Fibroblast of skin of right biceps (primary cell): ENCODE measurements at places on chromosomes 6 and 20.

GRCh38 chr20:54340206-54340605 lies 132.3 kb downstream of the PFDN4 start:
- DNase-seq, result no peak

- no peak for DNase-seq
Observed at GRCh38 chr6:136563386-136564152, 13.3 kb upstream of the MAP7 start.

- peak; percentile 48 for DNase-seq
Observed at GRCh38 chr20:16063881-16064280, 509.4 kb downstream of the KIF16B start.

GRCh38 chr6:119858901-119859300 lies 509.3 kb upstream of the MAN1A1 start:
- peak; percentile 19 for DNase-seq

- no peak for DNase-seq
Observed at GRCh38 chr6:128892079-128892478, 9.1 kb downstream of the LAMA2 start.

- DNase-seq, result no peak
Observed at GRCh38 chr6:28757429-28758045, 166.2 kb downstream of the TRIM27 start.

GRCh38 chr6:137827411-137827940 lies 39.6 kb upstream of the TNFAIP3 start:
- DNase-seq, result peak; percentile 34

DNA sequence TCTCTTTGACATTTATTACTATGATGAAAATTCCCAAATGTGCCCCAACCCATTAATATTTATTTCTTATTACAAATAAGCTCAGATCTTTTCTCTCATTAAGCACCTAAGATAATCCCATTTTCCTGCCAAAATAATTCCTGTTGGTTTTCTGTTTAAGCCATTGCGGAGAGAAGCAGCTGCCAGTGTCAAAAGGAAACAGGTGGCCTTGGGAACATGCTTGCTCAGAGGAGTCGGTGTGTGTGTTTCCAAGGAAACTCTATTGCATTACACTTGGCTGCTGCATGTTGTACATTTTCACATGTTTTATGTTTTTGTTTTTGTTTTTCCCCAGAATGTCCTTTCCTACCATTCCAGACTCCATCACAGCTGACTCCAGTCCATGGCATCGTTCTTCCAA lies 56.4 kb downstream of the CD24 start:
- no peak for DNase-seq

DNA sequence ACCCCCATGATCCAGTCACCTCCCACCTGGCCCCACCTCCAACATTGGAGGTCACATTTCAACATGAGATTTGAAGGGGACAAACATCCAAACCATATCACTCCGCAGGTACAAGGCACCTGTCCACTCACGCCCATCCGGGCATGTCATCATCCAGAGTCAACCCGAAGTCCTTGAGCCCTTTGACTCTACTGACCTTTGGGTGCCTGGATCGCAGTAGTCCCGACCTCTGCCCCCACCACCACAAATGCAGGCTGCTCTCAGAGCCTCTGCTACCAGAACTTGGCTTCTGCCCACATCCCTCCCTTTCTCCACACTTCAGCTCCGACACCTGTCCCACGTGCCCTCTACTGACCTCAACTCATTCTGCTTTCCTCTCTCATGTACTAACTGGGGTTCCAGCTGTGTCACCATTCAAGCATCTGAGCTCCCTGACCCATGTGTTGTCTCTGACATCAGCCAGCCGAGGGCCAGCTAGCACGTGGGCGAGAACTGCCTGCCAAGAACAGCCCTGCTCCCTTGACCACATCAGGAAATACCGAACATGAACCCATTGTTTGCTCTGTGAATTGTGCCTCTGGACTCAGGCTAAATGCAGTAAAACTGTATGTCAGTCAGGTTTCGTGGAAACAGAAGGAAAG lies 498.3 kb upstream of the SULF2 start:
- peak; percentile 82 for DNase-seq

GRCh38 chr6:123518441-123519188 lies 118.1 kb downstream of the TRDN start:
- DNase-seq, result no peak

- peak; percentile 20 for DNase-seq
Observed at GRCh38 chr6:13156381-13156780, 172.0 kb downstream of the TBC1D7 start.

GRCh38 chr6:116529466-116530290 lies 15.8 kb downstream of the TRAPPC3L start:
- DNase-seq, result no peak

DNA sequence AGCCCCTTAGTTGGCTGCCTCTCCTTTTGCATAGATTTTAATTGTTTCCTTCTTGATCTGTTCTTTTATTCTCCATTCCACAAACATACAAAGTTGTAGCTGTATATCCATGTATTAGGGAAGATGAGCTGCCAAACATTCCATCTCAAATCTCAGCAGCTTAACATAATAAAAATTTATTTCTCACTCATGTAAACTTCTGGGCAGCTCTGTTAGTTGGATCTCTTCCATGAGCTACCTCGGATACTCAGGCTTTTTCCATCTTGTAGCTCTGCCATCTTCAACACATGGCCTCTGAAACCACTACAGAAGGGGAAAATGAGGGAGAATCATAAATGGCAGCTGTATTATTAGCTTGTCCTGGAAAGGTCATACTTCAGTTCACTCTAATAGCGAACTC lies 149.4 kb upstream of the BMP2 start:
- no peak for DNase-seq

- peak; percentile 45 for DNase-seq
Observed at GRCh38 chr6:74611220-74611619, 594.6 kb downstream of the COL12A1 start.

DNA sequence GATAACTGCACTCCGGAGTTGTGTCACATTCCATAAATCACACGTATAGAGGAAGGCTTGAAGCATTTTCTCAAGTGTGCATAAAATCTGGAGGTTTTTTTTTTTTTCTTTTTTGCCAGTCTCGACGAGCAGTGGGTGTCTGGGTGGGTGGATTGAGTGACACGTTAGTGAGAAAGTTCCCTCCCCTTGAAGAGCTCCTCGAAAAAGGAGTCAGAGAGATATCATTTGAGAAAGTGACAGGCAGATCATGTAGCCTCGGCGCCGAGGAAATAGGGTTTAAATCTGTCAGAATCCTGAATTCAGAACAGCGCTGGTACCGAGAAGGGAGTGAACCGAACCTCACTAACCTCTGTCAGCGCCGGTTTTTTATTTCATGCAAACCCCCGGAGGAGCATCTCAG lies 269.5 kb upstream of the ARID1B start:
- no peak for DNase-seq

- DNase-seq, result no peak
Observed at GRCh38 chr6:119326291-119327005, 23.1 kb downstream of the MAN1A1 start.

DNA sequence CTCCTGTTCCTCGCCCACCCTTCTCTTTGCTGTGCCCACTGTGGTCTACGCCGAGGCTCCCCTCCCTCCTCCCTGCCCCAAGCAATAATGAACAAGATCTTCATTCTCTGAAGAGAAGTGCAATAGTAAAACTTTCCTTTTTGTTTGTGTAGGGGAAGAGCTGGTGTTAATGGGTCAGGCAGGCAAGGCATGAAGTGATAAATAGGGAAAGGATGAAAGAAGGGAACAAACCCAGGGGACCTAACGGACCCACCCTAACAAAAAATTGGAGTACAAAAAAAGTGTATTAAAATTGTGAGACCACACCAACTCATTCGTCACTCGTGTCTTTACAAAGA lies 66.9 kb downstream of the ZBTB2 start:
- no peak for DNase-seq

- DNase-seq, result no peak
Observed at GRCh38 chr20:11166712-11167111, 492.9 kb upstream of the JAG1 start.

DNA sequence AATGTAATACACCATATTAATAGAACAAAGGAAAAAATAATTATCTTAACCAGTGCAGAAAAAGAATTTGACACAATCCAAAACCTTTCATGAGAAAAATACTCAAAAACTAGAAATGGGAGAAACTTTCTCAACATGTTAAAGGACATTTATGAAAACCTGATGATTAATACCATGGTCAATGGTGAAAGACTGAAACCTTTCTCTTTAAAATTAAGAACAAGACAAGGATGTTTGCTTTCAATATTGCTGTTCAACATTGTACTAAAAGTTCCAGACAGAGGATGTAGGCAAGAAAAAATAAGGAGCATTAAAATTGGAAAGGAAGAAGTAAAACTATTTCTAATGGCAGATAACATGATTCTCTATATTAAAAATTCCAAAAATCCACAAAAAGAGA lies 981.3 kb upstream of the FLRT3 start:
- no peak for DNase-seq

- DNase-seq, result no peak
Observed at GRCh38 chr6:102389994-102390393, 996.5 kb downstream of the GRIK2 start.

DNA sequence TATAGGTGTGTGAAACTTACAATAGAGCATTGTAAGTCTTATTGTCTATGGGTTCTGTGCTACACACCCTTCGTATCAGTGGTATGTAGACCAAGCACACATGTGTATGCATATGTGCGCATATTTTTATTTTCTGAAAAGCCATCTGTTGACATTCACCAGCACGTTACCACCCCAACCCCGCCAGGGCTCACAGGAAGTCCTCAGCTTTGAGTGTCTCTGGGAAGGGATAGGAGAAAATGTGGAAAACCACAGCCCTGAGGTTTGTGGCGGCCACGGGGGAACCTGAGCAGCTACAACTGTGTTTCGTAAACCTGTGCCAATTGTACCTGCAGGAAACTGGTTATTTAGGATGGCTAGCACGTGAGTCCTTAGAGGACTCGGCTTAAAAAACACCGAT lies 123.3 kb upstream of the PHACTR3 start:
- no peak for DNase-seq

DNA sequence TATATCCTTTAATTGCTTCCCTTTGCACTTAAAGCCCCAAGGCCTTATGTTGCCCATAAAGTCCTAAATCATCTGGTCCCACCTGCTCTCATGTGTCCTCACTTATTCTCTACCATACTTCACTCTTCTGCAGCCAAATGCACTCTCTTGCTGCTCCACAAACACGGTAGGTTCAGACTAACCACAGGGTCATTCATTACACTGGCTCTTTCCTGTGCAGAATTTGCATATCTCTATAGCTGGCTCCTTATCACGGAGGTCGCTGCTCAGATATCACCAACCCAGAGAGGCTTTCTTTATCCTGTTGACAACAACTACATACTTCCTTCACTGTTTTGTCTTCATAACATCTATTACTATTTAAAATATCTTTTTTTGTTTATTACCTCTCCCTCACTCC lies 86.8 kb downstream of the MOXD1 start:
- no peak for DNase-seq

- DNase-seq, result no peak
Observed at GRCh38 chr6:165742047-165742446, 79.0 kb upstream of the PDE10A start.

DNA sequence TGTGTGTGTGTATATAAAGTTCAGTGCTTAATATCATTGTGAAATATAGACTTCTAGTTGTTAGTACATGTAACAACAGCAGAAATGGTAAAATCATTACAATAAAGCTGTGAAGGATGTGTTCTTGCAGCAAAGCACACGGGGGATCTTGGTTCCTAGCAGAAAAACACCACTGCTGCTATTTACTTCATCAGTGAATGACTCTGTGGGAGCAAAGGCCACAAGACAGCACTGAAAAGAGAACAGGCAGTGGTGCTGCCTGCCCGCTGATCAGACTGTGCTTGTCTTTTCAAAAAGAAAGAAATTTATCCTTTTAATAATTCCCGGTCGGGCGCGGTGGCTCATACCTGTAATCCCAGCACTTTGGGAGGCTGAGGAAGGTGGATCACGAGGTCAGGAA lies 689.9 kb upstream of the CITED2 start:
- no peak for DNase-seq

DNA sequence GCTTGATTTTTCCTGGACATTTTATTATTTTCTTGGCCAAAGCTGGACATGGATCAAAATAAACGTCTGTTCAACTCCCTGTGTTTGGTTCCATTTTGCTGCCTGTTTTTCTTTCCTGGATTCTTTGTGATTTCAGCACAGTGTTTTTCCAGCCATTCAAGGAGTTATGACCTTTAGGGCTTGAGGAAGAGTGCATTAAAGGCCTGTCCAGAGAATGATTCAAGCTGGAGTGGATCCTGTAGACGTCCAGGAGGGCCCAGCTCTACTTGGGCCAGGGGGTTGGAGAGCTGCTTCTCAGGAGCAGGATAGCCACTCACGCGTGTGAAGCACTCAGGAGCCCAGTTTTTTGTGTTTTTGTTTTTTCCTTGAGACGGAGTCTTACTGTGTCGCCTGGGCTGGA lies 56.5 kb upstream of the IER3 start:
- DNase-seq, result no peak

- DNase-seq, result no peak
Observed at GRCh38 chr20:35562541-35563110, 20.7 kb downstream of the ERGIC3 start.

DNA sequence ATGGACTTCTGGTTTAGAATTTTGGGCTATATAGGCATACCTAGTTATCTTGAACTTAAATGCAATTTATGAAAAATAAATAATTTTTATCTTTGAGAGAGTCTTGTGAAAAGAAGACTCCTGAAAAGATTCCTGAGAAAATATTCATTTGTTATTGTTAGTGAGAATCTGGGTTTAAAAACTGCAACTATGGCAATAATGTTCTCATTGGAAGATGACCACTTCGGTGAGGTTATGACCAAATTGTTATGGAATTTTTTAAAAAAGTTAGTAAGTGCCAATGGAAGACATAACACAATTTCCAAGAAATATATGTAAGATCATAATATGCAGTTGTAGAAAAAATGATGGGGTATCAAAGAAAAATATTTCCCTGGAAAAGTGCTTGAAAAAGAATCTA lies 46.3 kb downstream of the GRIK2 start:
- DNase-seq, result peak; percentile 22

GRCh38 chr20:24462460-24463010 lies 6.9 kb upstream of the SYNDIG1 start:
- no peak for DNase-seq
